ENCODE measurements at places on chromosomes 5 and 9. TPM values are rescaled to one million over a fixed set of nuclear protein-coding genes. Genes with fewer than 3 reads are reported as not detected.

FOXD1 gene
- polyA plus RNA-seq = 15.5 TPM

IL6ST gene
- 137 TPM for polyA plus RNA-seq

- DNase-seq = no peak
Observed at GRCh38 chr9:117403848-117404247, 11.0 kb downstream of the ASTN2 start.

GRCh38 chr5:112628214-112628980, 109.3 kb upstream of the APC start:
- no peak for DNase-seq

GRCh38 chr5:84764227-84764626, 379.5 kb upstream of the EDIL3 start:
- DNase-seq = no peak

GRCh38 chr9:127608104-127608966, 3.7 kb upstream of the STXBP1 start:
- no peak for DNase-seq

GRCh38 chr5:126499853-126500342, 76.7 kb downstream of the GRAMD2B start:
- no peak for DNase-seq

GRCh38 chr9:30574355-30575151, 1809.9 kb upstream of the ACO1 start:
- DNase-seq = no peak

- no peak for DNase-seq
Observed at GRCh38 chr5:90142541-90142940, 267.0 kb downstream of the CETN3 start.

GRCh38 chr5:142245786-142246185, 79.0 kb downstream of the SPRY4 start:
- no peak for DNase-seq

DNA sequence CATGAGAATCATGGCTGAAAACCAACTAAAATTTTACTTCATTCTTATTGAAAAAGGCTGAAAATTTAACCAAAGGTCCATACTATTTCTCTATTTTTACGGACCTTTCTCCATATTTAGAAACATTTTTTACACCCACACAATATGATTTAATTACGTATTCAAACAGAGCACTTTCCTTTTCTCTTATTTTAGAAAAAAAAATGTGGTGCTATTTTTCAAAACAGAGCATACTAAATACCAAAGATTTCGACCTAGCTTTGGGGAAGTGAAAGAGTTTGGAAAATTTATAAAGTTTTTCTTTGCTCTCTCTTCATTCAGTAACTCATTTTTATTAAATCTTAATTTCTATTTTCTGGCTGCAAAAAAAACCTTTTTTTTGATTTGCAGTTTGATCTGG, 38.1 kb downstream of the RNF145 start:
- DNase-seq = no peak

- no peak for DNase-seq
Observed at GRCh38 chr5:150398722-150399523, 13.8 kb downstream of the CD74 start.
